Calu3 (cell line): ENCODE measurements at places on chromosomes 11 and 22. TPM values are rescaled to one million over a fixed set of nuclear protein-coding genes. Genes with fewer than 3 reads are reported as not detected.

DNA sequence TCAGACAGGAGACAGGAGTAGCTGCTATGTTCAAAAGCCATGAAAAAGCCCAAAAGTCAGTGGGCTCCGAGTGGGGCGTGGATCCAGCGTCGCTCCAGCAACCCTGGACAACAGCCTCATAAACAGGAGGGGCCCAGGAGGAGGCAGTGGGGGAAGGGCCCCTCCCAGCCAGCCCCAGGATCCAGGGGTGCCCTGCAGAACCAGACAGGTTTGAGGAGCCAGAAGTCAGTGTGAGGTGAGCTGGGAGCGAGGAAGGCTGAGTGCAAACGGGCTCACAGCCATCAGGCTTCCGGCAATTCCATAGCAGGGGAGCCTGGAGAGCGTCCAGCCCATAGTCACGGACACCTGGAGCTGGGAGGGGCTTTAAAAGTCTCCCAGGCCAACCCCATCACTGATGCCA is 217.7 kb downstream of the MN1 start:
- no peak for DNase-seq

Gene NXPE2
- not detected in 2 replicates for total RNA-seq

DNA sequence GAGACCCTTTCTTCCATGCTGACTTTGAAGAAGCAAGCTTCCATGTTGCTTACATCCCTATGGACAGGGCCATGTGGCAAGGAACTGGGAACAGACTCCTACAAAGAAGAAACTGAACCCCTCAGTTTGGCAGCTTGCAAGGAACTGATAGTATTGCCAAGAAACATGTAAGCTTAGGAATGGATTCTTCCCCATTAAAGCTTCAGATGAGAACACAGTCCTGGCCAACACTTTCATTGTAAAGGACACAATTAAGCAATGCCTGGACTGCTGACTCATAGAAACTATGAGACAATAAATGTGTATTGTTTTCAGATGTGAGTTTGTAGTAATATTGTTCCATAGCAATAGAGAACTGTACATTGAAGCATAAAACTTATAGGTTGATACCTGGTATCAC is 82.4 kb downstream of the AASDHPPT start:
- no peak for DNase-seq

DNA sequence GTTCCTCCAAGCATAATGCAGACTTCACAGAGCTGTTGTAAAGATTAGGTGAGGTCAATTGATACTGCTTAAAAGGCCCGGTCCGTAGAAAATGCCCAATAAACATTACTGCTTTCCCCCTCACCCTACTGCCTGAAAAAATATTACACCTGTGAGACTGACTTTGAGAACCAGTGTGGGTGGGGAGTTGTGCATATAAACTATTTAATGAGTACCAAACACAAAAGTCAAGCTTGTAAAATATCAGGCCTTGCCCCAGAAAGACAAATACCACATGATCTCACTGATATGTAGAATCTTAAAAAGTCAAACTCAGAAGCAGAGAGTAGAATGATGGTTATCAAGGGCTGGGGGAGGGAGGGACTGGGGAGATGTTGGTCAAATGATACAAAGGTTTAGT is 46.7 kb downstream of the C22orf42 start:
- no peak for DNase-seq

GRCh38 chr11:1755692-1756561 is 5.5 kb upstream of the IFITM10 start:
- DNase-seq: no peak

Gene WDR74
- total RNA-seq: 87.7 and 97.4 TPM in 2 replicates

Gene CHADL
- total RNA-seq: 0.73 and 1.5 TPM in 2 replicates
